ENCODE measurements at places on chromosomes 13 and 19.

DNA sequence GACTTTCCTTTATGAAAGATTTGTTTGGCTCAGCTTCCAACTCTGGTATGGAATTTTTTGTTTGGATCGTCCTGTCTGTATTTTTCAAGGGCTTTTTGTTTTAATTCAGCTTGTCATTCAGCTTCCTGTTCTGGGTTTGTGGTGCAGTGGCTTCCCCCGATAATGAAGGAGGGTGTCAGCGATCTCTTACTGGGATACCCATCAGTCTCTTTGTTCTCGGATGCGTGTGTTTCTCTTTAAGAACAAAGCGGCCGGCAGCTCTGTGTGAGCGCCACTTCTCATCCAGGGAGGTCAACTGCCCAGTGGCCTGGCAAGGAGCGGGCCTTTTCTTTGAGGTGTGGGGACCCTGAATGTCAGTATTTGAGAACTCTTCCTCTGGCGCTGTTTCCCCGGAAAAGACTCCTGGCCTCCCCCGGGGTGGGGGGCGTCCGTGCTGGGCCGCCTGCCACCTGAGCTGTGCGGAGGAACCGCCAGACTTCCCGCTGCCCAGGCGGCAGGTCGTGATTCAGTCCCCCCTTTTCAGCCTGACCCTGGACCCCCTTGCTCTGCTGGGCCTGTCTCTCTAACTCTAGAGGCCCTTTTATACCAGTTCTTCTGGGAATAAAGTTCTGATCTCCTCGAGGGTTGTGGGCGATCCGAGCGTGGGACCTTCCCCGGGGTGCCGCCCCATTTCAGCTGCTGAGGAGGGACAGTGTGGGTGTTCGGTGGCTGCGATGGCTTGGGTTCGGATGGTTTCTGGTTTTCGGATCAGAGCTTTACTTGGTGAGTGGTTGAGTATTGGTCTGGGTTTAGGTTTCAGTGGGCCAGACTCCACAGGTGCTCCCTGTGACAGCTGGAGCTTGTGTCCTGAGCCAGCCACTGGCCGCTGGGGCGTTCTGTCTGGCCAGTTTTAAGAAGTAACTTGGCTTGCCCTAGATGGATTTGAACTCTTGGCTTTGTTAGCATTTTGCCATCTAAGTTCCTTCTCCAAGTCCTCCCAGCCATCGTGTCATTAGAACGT lies 3.4 kb downstream of the SF3A2 start:
- no peak for DNase-seq

GRCh38 chr13:45799451-45799850 lies 52.1 kb downstream of the SIAH3 start:
- DNase-seq: no peak

DNA sequence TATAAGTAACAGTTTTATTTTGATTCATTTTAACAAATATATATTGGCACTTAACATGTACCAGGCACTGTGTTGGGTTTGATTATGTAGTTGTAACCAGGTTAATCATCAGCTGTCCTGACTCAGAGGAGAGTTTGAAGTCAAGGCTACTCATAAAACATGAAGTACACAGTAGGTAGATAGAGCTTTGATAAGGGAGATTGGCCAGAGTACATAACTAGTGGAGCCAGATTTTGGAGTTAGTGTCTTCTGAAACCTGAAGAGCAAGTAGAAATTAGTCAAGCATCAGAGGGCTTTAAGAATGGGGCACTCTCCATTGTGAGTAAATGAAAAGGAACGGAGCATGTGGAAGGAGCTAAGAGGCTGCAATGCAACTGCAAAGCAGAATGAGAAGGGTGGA lies 333.9 kb downstream of the RFC3 start:
- DNase-seq: no peak

DNA sequence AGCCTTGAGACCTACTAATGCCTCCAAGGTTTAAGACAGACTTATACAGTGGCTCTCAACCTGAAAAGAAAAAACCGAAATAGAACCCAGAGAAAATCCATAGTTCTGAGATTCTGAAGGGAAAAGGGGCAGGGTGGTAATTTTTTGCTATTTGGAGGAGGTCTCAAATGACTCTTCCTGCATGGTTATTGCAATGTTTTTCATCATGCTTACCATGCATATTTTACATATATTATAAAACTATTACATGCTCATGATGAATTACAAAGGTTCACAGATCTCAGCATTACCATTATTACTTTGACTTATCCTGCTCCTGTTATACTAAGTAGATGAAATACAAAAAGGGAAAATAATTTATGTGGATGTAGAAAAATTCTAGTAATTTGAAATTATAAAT lies 47.6 kb downstream of the N4BP2L2 start:
- no peak for DNase-seq

DNA sequence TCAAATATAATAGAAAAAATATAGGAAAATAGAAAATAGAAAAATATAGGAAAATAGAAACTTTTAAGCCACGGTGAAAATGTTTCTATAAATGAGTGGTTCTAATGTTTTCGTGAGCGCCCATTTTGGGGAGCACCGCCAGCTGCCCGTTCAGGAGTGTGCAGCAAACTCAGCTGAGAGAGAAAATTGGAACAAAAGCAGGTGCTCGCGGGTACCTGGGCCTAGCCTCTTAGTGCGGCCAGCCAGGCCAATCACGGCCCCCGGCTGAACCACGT lies 204 bp upstream of the PDX1 start:
- peak; percentile 23 for DNase-seq

DNA sequence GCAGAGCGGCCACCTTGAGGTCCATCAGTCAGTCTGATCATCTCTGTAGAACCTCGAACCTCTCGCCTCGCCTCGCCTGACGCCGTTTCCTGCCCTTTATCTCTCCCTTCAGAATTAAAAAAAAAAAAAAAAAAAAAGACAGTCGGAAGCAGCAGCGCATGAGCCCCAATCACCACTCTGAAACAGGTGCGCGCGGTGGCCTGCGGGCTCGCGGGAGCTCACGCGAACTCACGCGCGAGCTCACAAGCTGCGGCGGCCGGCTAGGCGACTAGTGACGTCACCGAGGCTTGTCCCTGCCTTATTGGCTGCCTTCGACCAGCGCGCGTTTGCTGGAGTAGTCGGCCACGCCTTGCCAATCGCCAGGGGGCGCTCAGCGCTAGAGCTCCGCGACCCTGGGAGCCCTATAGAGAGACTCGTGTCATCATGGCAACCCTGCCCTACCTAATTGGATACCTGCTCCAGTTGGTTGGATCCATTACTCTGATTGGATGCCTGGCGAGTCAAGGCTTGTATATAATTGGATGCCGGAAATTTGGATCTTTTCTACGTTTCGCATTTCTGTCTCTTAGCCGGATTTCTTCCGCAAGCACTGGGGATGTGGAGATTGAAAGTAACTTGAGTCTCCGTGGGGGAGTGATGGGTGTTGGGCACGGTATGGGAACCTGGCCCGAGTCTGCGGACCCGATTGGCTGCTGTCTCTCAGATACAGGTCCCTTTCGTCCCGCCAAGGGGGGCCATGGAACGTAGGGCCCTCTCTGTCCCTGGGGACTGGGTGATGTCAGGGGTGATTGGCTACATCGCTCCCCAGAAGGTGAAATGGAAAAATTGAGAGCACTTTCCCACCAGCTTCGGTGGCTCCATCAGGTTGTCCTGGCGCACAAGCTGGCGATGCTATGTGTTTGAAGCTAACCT lies 31.6 kb downstream of the SYT3 start:
- peak; percentile 80 for DNase-seq

GRCh38 chr19:21677696-21678418 lies 89.5 kb downstream of the ZNF100 start:
- DNase-seq: peak; percentile 5
